ENCODE measurements at places on chromosomes 5 and 9.

- no peak for DNase-seq
Measured at GRCh38 chr9:130443840-130444492, 795 bp upstream of the ASS1 start.

- no peak for DNase-seq
Measured at GRCh38 chr9:115229496-115229895, 111.5 kb upstream of the TNC start.

GRCh38 chr5:154275566-154275965 is 85.0 kb downstream of the GALNT10 start:
- DNase-seq: no peak

DNA sequence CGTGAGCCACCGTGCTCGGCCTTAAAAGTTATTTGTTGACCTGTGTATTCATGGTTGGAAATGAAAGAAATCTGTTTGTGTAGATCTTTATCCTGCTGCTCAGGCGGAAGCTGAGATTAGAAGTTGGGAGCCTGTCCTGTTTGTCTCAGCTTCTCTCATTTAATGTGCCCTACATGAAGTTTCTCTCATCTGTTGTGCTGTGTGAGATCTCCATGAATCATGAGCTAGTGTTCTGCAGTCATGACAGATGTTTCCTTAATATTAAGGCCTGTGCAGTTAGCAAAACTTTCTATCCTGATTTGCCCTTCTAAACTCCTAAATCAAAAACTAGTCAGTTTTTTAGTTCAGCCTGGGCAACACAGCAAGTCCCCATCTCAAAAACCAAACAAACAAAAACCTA is 59.5 kb downstream of the FAM78A start:
- DNase-seq: no peak

- no peak for DNase-seq
Measured at GRCh38 chr5:135246605-135246922, 152.5 kb downstream of the MACROH2A1 start.

DNA sequence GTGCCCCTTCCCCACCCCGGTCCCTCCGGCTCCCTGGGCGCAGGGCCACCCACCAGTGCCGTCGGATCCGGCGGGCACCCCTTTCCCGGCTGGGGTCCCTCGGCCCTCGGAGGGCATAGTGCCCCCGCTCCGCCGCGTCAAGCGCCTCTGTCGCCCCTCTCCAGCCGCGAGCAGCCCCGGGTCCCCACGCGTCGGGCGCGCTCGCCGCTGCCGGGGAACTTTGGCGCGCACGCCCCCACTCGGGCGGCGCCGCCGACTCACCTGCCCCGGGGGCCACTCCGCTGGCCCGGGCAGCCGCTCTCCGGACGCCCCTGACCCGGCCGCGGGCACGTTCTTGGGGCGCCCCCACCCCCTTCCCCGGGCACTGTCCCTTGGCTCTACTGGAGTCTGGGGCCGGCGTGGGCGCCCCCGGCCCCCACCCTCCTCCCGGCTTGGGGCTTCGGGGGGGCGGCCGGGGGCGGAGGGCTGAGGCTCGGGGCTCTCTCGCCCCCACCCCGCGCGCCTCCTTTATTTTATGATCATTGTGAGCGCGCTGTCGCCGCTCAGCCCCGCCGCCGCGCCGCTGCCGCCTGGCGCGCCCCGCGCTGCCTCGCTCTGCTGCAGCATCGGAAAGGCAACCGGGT is 1.1 kb upstream of the FAM78A start:
- no peak for DNase-seq

GRCh38 chr5:756865-757345 is 27.6 kb downstream of the ZDHHC11B start:
- DNase-seq: no peak

- no peak for DNase-seq
Measured at GRCh38 chr5:57501414-57502201, 19.0 kb upstream of the ACTBL2 start.

DNA sequence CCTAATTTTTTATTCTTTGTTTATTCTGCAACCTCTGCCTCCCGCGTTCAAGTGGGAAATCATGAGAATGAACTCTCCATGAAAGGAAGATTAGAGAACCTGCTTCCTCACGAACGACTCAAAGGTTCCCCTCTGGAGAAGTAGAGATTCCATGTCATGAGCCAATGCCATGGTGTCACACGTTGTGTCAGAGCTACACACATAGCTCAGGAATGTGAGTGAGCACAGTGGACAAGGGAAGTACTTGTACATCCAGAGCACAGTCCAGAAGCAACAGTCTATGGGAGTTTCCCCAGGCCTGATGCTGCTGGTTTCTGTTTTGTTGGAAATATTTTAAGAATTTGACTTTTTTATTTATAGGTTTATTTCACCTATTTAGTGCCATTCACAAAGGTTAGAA is 26.8 kb upstream of the PPP2CA start:
- DNase-seq: peak; percentile 66

DNA sequence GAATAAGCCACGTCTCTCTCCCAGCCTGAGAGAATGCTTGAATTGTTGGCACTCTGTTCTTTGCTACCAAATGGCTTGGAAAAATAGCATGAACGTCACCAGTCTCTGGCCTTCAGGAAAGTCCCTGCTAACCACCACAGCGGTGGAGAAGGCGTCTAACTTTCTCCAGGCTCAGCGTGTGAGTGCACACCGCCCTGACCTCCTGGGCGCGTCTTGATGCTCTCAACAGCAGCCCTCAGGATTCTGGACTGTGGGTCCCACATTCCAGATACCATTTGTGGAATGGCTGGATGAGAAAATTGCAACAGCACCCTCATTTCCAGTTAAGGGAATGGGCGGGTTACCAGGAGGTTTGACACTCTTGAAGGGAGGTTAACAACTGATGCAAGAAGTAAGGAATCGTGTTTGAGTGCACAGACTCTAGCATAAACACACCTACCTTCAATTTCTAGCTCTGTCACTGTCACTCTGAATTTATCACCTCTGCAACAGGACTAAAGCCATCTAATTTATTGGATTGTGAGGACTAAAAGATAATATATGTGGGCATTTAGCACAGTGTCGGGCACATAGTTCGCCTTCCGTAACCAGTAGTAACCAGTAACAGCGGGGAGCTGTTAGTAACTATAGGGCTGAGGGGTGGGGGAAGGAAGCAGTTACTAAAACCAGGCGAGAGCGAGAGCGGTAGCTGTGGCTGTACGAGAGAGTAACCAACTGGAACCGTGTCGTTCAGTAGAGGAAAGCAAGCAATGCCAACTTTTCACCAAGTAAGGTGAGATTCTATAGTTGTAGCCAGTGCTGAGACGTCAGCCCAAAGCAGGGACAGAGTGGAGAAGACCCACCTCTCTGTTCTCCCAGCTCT is 807 bp upstream of the PLGRKT start:
- peak; percentile 53 for DNase-seq

DNA sequence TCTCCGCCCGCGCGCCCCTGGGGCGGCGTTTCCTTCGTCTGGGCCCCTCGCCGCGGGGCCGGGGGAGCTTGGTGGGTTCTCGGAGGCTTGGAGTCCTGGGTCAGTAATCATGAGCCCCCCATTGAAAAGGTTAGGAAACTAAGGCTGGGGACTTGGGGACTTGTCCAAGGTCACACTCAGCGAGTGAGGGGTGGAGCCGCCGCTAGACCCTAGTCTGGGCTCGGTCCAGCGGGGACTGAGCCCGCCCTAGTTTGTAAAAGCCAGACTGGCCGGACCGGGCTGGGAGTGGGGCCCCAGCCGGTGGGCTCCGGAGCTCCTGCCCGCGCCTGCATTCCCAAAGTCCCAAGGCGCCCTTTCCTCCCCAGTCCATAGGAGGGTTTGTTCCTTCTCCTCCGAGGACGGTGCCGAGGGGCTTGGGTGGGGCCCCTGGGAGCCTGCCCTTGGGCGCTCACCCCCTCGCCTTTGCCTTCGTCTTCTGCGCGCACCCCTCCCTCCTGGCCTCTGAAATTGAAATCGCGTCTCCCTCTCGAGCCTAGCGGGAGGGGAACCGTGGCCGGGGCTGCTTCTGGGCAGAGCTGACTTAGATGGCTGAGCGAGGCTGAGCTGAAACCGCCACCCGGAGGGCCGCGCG is 995 bp downstream of the OLFM1 start:
- no peak for DNase-seq

DNA sequence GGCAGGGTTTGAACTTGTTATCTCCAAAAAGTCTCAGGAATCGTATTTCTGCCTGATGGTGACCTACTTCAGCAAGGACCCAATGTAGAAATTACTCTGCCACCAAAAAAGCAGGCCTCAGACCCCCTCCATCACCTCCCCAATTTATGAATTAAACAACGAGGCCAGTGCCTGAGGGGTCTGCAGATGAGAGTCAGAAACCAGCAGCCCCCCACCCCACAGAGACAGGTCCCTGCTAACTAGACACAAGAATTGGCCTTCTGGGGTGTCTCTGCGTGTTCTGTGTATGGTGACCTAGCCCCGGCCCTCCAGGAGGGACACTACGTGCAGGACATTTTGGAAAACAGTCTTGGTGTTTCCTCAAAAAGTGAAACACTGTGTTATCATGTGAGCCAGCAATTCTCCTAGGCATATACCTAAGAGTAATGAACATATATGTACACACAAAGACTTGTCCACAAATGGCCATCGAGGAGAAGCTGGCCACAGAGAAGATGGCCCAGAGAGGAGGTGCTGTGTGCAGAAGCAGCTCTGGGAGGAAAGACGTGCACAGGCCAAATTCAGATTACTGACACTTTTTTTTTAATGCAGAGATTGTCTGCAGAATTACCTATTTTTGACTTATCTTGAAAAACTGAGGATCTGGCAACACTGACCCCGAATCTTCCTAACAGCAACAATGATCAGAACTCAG is 93.8 kb downstream of the ADAMTS2 start:
- DNase-seq: no peak

DNA sequence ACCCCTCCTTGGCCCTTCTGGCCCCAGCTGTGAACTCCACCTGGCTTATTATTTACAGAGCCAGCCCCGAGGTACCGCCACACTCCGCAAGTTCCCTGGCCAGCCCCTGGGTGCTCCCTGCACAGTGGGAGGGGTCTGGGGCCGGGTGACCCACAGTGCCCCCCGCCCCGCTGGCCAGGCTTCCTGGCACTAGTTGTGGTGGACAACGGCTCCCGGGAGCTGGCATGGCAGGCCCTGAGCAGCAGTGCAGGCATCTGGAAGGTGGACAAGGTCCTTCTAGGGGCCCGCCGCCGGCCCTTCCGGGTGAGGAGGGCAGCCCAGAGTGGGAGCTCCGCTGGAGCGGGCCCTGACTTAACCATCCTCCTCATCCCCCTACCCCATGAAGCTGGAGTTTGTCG is 3.9 kb downstream of the MAMDC4 start:
- no peak for DNase-seq

- DNase-seq: no peak
Measured at GRCh38 chr5:154712518-154713437, 42.4 kb upstream of the LARP1 start.

DNA sequence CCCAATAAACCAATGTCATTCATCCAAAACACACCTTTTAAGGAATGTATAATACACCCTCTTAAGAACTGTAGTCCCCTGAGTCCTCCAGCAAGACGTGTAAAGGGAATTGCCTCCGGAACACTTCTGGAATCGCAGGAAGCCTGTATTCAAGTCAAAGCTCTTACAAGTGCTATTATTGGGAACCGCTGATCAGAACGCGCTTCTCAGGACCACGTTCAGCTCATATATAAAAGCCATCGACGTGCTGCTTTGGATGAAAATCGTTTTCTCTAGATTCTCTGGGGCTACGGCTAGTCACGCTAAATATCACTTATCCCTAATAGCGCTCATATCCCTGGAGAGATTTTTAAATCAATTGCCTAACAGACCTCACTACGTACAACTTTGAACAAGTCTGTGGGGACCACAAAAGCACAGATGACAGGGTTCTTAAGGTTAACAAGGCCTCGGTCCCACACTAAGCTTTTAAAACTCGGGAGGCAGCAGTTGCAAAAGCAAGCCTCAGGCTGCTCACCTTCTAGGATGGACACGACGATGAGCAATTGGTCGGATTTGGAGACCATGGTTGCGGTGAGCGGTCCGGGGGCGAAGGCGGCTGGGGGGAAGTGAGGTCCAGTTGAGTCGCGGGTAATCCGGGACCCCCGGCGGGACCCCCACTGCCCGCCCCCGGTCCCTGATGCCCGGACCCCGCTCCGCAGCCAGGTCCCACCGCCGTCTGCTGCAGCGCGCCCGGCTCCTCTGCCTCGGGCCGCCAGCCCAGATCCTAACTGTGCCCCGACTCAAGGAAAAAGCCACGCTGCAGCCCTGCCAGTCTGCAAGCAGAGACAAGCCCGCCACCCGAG is 548 bp downstream of the CEP120 start:
- peak; percentile 42 for DNase-seq

DNA sequence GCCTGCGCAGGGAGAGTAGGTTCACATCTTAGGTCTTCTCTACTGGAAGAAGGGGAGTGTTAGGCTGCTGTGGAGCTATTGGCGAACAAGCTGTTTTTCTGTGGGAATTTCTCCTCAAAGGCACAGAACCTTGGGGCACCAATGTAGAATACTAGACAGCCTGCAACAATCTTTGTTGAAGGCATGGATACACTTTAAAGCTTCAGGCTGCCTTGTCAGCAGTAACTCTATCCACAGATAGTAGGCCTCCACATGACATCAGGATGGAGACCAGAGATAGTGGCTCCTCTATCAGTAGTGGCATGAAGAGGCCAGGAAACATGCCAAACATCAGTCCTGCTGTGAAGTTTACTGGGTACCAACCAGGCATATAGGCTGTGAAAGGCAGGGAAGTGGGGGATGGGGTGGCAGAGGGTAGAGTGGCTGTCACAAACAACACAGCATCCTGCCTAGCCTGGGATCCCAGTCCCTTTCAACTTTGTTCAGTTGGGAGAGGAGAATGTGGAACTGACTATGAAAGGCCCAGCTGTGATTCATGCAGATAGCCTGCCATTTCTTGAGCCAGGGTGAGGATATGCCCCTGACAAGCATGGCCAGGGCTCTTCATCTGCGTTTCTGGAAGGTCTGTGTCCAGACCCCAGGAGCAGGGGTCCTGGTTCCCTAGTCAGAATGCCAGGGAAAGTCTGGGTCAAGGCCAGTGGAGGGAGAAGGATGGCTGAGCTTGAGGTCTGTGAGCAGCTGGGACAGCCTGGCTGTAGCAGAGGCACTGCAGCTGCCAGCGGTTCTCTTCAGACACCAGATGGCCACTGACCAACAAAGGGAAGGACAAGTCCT is 1.0 kb upstream of the HK3 start:
- no peak for DNase-seq

DNA sequence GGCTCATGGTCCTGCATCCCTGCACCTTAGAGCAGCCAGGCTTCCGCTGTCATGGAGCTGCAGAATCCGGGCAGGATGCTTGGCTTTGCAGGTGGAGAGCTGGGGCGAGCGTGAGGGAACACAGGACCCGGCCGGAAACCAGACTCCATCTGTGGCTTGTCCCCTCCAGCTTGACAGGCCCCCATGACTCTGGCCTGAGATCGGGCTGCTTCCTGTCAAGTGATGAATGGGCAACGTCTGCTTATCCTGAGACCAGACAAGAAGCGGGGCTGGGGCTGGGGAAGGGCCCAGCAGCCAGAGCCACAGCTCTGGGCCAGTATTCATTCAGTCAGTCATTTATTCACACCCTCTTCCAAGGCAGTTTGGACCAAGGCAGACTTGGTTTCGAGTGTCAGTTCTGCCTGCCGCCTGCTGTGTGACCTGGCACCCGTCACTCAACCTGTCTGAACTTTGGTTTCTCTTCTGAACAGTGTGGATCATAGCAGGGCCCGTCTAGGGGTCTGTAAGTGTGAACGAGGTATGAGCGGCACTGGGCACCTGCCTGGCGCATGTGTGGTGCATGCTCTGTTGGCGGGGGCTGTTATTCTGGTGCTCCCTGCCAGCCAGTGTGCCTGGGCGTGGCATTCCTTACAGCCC is 37.5 kb downstream of the NEK6 start:
- DNase-seq: no peak

All from astrocyte of the spinal cord (primary cell).